ENCODE measurements at places on chromosomes 5 and 9.

GRCh38 chr9:93996863-93997262, 41.7 kb upstream of the BARX1 start:
- no peak for DNase-seq

- no peak for DNase-seq
These were observed 1.3 kb downstream of the SEMA6A start for GRCh38 chr5:116573279-116573701.

GRCh38 chr5:1444361-1445189, 665 bp downstream of the SLC6A3 start:
- no peak for DNase-seq

- no peak for DNase-seq
These were observed 2.4 kb upstream of the SMC2 start for GRCh38 chr9:104091708-104092107.

DNA sequence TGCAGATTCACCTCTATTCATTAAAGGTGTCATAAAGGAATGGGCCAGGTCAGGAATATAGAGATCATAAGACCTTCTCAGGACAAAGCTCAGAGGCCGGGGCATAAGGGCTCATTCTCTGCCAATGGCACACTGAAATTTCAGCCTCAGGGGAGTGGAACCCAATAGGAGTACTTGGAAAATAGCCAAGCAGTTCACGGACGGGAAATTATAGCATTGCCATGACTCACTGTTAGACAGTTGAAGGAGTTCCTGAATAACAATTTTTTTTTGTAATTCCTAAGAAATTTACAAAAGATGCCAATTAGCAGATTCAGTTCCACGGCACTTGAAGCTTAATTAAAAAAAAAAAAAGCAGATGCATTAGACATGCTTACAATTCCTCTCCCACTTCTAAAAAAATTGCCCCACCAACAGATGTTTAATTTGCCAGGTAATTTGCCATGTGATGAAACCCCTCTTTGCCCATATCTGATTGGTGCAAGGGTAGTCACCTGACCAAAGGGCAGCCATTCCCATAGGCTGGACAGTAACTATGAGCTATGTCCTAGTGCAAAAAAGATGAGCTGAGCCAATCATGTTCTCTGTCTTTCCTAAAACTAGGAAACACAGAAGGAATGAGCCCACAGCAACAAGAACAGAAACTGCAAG, 58.6 kb downstream of the PTCD2 start:
- no peak for DNase-seq

DNA sequence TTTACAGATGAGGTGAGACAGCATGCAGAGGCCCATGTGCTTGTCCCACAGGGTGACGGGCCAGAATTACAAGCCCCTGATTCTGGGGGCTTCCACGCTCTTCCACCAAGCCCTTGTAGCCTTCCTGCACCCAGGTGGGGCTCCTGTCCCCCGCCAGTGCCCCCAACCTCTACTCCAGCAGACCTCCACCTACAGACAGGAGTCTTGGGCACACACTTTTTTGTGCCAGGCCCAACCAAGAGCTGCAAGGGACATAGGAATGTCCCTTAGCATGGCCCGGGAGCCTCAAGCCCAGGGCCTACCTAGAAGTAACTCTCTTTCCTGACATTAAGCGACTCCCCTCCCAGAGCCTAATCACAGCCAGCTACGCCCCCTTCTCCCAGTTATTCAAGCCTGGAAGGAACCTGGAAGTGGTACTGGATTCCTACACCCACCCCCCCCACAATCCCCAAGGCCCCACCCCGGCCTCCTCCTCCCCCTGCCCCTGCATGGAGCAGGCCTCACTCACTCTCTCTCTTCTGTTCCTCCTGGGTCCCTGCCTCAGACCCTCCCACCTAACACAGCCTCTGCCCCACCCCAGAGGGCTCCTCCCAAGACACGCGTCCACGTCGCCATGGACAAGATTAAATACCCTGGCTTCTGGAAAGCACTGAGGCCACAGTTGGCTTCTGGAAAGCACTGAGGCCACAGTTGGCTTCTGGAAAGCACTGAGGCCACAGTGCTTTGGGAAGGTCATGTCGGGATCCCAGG, 30.5 kb downstream of the ADAMTS2 start:
- no peak for DNase-seq

GRCh38 chr5:138573949-138574670, 1.1 kb downstream of the HSPA9 start:
- DNase-seq = no peak

DNA sequence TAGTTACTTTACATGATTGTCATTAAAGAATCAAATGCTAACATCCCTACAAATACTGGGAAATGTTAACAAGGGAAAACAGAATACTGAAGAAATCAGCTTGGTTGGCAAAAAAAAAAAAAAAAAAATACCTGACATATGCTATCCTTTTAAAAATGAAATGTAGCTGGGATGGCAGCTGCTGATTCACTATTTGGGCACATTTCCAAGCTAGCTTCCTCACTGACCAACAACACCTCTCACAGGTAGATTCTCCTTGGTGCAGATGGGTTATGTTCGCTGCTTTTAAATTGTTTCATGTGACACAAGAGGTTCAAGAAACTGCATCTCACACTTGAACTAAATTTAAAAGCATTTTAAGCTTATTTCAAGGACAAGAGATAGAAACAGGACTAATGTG, 6.1 kb upstream of the PRUNE2 start:
- DNase-seq = no peak

GRCh38 chr5:77885519-77885918, 109.4 kb upstream of the TBCA start:
- no peak for DNase-seq

GRCh38 chr9:134491196-134491835, 150.3 kb upstream of the COL5A1 start:
- DNase-seq = no peak

DNA sequence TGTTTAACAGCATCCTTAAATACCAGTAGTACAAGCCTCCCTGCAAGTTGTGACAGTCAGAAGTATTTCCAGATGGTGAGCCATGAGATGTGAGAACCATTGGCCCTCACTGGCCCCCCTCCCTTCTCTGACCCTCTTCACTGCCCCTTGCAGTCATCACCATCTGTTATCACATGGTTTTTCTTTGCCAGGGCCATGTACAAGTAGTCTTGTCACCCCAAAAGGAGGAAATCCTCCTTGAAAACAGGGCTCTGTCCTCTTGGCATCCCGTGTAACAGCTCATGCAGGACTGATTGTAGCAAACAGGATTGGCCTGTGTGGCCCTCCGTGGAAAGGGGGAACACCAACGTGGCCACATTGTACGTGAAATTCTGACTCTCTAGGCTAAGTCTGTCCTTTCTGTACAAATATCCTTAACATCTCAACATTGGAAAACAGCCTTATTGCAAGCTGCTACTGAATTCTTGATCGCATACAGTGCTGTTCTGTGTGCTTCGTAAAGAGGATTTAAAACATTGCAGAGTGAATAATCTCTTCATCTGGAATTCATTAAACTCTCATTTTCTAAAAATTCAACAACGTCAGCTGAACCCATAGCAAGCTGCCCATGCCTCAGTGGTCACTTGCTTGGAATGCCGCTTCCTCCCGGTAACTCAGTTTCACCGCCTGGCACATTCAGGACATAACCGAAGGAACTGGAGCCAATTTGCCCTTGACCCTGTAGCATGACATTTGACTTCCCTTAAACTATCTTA, 171.7 kb downstream of the ATPSCKMT start:
- DNase-seq = no peak

GRCh38 chr5:42270771-42271170, 152.5 kb upstream of the GHR start:
- DNase-seq = no peak

GRCh38 chr5:172095368-172096206, 89.1 kb upstream of the FBXW11 start:
- DNase-seq = no peak

DNA sequence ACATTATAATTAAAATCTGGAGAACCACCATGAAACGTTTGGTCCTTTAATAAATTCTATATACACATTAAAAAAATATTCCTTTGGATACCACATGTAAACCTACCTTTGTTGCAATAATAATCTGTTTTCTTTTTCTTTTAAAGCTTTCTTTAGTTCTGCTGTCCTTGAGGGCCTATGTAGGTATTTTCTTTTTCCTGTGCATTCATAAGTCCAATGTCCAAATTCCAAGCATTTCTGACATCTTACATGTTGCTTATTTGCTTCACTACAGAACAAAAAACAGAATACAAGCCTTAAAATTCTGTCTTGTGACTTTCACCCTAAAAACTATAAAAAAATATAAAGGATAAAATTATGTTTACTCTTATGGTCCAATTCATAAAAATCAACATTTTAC, 19.7 kb downstream of the ZCCHC10 start:
- no peak for DNase-seq

DNA sequence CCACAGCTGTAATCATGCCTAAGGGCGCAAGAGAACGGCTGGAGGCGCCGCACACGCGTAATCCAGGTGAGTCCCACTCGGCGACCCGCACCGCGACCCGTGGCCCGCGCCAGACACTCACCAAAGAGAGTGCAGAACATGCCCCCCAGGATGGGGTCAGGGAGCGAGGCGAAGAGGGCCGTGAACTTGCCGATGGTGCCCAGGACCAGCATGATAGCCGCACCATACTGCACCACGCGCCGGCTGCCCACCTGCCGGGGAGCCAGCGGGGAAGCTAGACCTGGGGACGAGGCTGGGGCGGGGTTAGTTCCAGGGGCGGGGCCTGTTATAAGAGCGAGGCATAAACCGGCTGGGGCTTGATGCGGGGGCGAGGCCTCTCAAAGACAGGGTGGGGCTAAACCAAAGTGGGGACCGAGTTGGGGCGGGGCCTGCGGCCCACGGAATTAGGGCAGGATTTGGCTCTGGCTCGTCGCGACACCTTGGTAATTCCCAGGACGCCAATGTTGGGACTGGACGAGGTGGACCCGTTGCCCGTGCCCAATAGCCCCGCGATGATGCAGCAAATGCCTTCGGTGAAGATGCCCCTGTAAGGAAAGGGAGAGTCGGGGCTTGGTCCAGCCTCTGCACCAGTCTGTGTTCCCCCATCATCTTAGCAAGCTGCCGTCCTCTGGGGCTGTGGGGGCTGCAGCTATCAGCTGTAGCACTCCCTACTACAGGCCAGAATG, 4.8 kb downstream of the SLC23A1 start:
- DNase-seq = no peak

DNA sequence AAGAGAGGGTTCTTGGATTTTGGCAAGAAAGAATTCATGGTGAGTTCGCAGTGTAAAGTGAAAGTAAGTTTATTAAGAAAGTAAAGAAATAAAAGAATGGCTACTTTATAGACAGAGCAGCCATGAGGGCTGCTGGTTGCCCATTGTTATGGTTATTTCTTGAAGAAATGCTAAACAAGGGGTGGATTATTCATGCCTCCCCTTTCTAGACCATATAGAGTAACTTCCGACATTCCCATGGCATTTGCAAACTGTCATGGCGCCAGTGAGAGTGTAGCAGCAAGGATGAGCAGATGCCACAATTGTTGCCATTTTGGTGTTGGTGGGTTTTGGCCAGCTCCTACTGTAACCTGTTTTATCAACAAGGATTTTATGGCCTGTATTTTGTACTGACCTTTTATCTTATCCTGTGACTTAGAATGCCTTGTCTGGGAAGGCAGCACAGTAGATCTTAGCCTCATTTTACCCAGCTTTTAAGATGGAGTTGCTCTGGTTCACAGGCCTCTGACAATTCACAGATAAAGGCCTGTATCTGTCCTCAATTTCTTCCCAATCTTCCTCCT, 1026.1 kb upstream of the DMAC1 start:
- no peak for DNase-seq

DNA sequence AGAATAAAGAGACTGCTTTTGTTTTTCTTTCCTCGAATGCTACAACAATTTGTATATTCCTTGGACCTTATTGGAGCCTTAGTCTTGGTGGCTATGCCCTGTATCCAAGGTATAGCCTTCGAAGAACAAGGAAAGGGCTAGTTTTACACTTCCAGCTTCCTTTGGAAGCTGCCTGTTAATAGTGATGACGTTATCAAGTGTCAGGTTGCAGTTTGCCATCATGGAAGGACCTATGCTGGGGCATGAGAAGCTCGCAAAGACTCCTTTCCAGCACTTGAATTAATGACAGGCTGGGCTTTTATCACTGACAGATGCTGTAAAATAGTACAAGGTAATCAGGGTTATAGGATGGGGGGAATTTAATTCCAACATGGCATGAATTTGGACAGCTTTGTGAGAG, 157.9 kb downstream of the KDM4C start:
- no peak for DNase-seq

- peak; percentile 54 for DNase-seq
These were observed 26.3 kb downstream of the PTGES start for GRCh38 chr9:129726322-129727160.

DNA sequence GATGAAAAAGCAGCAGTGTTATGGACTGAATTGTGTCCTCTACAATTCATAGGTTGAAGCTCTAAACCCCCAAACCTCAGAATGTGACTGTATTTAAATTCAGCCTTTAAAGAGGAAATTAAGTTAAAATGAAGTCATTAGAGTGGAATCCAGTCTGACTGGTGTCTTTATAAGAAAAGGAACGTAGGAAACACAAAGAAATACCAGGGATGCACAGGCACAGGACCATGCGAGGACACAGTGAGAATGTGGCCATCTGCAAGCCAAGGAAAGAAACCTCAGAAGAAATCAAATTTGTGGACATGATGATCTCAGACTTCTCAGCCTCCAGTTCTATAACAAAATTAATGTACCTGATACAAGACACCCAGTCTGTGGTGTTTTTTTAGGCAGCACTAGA, 971.2 kb upstream of the CDH9 start:
- no peak for DNase-seq

DNA sequence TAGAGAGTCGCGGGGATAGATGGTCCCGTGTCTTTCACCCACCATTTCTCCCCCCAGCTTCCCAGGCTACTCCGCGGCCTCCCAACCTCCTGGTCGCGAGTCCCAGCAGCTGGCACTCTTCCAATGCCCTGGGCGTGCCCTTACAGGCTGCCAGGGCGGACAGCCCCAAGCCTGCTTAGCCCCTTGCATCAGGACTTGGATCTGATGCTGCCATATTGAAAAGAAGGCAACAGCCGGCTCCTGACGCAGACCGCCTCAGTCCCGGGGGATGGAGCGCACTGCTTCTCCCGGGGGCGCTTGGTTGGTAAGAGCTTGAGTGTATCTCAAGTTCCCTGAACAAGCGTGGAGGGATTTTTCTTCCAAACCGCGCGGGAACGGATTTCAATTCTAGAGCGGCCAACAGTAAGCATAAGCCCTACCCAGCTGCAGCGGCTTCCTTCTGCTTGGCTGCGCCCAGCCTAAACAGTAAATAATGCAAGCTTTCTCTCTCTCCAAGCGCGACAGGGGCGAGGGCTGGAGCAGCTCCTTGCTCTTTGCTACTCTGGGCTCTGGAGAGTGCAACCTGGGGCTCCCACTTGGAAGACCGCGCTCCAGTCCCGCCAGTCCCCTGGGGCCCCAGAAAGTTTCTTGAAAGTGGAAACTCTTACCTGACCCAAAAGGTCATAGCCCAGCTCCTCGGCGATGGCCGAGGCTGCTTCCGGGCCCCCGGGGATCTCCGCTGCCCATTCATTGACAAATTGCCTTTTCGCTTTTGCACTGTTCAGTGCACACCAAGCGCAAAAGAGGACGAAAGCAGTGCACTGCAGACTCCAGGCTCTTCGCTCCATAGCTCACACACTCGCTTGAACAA, 607 bp downstream of the PCSK1 start:
- no peak for DNase-seq
